Stimulated activated CD4-positive, alpha-beta T cell treated with anti-CD3 and anti-CD28 coated beads, Interleukin-15, amount 100 ng/mL, for 1 hour (primary cell): ENCODE measurements at places on chromosomes 4 and X.

GRCh38 chrX:151515237-151515636, 48.2 kb upstream of the PASD1 start:
- no peak for DNase-seq

- no peak for DNase-seq
Measured at GRCh38 chr4:48692897-48693296, 87.2 kb downstream of the FRYL start.

- no peak for DNase-seq
Measured at GRCh38 chr4:81512757-81513501, 41.2 kb upstream of the RASGEF1B start.

- DNase-seq = no peak
Measured at GRCh38 chrX:13077168-13077567, 32.7 kb upstream of the FAM9C start.

- no peak for DNase-seq
Measured at GRCh38 chr4:48191758-48192157, 57.7 kb upstream of the TXK start.

DNA sequence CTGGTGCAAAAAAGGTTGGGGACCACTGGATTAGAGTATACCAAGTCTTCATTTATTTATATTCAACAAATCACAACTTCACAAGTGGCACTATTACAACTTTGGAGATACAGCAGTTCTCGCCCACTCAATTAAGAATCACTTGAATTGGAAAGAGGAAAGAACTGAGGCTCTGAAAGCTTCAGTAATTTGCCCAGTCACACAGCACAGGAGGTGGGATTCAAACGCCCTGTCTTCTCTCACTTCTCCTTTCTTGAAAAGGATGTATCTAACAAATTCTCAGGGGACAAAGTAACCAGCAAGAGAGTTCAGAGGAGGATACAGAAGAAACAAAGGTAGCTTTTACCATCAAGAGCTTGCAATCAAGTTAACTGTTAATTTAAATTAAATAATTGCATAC, 12.4 kb downstream of the SMIM14 start:
- no peak for DNase-seq

GRCh38 chr4:105569057-105569865, 16.8 kb downstream of the ARHGEF38 start:
- DNase-seq = no peak

GRCh38 chr4:140047017-140047640, 106.9 kb downstream of the MAML3 start:
- no peak for DNase-seq

DNA sequence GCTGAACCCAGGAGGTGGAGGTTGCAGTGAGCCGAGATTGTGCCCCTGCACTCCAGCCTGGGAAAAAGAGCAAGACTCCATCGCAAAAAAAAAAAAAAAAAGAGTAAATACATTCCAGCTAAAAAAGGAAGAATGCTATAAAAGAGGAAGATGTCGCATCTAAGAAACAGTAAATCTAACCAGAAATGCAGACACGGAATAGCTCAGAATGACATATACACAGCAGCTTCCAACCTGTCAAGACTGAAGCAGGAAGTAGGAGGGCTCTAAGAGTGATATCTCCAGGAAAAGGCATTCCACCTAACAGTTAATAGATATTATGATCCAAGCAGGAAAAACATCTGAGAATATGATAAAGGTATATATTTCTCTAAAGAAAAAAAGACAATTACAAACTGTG, 16.0 kb downstream of the CLOCK start:
- no peak for DNase-seq
